ENCODE measurements at places on chromosomes 2 and 18.

DNA sequence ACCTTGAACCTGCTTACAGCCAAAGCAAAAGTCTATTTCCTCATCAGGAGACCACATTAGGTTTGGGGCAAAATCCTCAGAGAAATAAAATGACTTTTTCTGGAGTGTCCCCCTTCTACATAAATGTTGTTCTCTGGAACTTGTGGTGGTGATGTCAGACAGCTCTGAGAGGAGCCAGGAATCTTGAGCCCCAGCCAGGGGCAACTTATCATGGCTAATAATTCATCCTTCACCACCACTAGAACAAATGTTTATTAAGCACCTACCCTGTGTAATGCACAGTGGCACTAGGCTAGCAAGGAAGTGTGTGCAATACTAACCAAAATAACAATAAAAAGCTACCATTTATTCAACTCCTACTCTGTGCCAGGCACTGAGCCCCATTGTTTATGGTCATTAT is 9.0 kb upstream of the BMP10 start:
- DNase-seq, result no peak

DNA sequence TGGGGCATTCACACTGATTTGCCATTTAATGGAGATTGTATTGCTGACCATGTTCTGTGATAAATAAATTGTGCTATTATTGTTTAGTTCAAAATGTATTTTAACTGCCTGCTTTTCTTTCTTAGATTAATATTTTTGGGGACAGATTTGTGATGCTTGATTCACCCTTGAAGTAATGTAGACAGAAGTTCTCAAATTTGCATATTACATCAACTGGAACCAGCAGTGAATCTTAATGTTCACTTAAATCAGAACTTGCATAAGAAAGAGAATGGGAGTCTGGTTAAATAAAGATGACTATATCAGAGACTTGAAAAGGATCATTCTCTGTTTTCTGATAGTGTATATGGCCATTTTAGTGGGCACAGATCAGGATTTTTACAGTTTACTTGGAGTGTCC is 1.8 kb downstream of the DNAJC10 start:
- no peak for DNase-seq

DNA sequence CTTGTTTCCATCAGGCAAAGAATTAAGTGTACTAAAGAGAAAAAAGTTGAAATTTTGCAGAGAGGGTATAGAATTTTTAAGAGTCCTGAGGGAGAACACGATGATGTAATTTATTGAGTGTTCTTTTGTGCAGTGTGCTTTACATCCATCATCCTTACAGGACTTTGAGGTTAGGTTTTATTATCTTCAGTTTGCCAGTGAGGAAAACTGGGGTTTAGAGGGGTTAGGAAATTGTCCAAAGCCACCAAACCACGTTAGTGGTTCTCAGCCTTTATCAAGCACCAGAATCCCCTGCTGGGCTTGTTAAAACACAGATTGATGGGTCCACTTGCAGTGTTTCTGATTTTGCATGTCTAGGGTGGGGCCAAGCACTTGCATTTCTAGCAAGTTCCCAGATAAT is 277.5 kb downstream of the KCNS3 start:
- no peak for DNase-seq

DNA sequence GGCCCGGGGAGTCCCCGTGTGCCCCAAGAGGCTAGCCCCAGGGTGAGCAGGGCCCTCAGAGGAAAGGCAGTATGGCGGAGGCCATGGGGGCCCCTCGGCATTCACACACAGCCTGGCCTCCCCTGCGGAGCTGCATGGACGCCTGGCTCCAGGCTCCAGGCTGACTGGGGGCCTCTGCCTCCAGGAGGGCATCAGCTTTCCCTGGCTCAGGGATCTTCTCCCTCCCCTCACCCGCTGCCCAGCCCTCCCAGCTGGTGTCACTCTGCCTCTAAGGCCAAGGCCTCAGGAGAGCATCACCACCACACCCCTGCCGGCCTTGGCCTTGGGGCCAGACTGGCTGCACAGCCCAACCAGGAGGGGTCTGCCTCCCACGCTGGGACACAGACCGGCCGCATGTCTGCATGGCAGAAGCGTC is 16.9 kb upstream of the FAHD2A start:
- no peak for DNase-seq

- no peak for DNase-seq
Measured at GRCh38 chr2:64938607-64939285, 50.5 kb upstream of the SLC1A4 start.

GRCh38 chr2:229348128-229348527 is 77.0 kb upstream of the PID1 start:
- no peak for DNase-seq
